ENCODE measurements at places on chromosomes 2 and 18.

DNA sequence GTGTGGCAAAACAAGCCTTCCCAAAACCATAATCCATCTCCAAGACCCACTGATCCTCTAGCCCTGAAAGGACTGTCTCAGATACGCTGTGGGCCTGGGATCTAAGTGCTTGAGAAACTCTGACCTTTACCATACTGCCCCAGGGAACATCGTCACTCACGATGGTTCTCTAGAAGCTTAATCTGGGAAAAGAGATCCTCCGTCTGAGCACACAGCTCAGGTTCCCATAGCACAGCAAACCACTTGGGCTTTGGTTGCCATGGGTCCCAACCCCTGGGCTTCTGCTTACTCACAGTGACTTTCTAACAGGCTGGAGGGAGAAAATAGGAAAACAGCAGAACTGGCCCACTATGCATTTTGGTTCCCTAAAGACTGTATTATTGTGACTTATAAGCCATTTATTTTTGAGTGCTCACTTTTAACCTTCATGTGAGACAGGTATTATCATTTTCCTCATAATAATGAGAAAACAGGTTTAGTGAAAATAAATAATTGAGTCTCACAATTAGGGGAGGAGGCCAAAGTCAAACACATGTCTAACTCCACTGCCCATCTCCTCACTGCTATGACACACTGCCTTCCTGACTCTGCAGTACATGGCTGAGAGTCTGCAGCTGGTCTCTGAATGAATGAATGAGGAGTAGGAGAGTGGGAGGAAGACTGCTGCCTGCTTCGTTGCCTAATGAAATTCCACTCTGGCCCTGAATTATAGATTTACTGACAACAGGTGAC is 46.7 kb downstream of the REEP1 start:
- no peak for DNase-seq

- DNase-seq, result no peak
These were observed 60.1 kb downstream of the DYNC1I2 start for GRCh38 chr2:171747371-171747770.

DNA sequence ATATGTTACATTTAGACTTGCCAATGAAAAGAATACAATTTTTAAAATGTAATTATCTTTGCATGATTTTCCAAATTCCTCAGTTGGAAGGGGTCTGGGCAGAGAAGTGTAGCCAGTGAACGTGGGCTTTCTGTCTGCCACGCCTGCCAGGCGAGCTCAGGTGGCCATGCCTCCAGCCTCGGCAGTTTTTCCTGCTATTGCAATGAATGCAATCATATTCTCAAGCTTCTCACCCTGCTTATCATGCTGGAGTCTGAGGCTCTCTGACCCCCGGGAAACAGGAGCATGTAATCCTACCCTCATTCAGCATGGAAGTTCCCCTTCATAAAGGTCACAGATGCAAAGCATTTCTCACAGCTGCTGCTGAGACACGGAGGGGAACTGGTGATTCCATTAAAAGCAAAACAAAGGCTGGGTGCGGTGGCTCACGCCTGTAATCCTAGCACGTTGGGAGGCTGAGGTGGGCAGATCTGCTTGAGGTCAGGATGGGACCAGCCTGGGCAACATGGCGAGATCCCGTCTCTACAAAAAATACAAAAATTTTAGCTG is 154.8 kb downstream of the MBP start:
- no peak for DNase-seq

GRCh38 chr2:177733-178132 is 86.1 kb downstream of the SH3YL1 start:
- DNase-seq, result no peak

- DNase-seq, result peak; percentile 49
These were observed 144.7 kb downstream of the PMAIP1 start for GRCh38 chr18:60044290-60045006.

DNA sequence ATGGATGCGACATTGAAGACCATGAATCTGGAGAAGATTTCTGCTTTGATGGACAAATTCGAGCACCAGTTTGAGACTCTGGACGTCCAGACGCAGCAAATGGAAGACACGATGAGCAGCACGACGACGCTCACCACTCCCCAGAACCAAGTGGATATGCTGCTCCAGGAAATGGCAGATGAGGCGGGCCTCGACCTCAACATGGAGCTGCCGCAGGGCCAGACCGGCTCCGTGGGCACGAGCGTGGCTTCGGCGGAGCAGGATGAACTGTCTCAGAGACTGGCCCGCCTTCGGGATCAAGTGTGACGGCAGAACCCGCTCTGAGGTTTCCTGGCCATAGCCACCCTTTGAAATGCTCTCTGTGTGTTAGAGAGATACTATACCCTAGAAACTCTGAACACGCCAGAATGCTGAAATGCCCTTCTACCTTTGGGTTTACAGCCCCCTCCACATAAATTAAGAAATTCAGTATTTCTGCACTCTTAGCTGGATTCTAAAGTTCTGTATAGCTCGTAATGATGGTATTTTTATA is 659 bp downstream of the CHMP1B start:
- DNase-seq, result peak; percentile 33

- DNase-seq, result no peak
These were observed 45.3 kb downstream of the RTTN start for GRCh38 chr18:70160073-70160678.

DNA sequence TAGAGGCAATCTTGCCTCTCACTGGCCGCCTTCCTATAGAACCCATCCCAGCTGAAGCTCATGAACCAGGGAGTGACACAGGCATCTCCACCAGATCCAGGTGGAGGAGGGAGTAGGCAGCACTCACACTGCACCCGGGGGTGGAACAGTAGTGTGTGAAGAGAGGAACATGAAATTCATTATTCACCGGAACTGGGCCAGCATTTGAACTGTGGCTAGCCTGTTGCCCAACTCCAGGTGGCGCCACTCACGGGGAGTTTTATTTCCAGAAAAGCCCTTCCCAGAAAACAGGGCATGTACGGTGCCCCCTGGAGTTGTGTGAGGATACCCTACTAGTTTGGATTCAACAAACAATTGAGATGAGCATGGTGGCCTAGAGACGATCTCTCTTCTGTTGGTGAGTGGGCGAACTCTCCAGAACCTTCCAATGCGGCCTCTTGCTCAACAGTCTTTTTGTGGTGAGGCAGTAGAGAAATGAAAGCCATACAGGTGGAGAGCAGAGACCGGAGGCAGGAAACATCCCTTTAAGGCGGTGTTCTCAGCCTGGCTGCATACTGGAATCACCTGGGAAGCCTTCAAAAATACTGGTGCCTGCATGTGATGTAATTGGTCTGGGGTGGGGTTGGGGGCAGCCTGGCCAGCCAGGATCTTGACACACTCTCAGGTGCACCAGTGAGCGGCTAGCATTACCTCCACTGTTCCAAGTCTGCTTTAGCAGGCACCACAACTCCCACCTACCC is 73.5 kb upstream of the NEDD4L start:
- DNase-seq, result no peak

DNA sequence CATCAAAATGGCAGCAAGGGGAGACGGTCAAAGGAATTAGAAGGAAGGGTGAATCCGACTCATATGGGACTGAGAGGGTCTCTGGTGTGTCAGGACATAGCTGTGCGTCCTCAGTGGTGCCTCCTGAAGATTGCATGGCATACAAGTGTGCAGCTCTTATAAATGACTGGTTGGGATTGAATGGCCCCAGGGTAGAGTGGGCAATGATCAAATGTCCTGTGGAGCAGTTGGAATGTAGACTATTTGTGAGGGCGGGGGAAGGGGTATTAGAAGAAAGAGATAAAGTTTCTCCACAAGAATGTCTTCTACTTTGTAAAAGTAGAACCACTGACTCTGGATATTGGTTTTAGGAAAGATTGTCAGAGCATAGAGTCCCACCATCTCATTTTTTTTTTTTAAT is 24.6 kb downstream of the CTLA4 start:
- DNase-seq, result no peak

DNA sequence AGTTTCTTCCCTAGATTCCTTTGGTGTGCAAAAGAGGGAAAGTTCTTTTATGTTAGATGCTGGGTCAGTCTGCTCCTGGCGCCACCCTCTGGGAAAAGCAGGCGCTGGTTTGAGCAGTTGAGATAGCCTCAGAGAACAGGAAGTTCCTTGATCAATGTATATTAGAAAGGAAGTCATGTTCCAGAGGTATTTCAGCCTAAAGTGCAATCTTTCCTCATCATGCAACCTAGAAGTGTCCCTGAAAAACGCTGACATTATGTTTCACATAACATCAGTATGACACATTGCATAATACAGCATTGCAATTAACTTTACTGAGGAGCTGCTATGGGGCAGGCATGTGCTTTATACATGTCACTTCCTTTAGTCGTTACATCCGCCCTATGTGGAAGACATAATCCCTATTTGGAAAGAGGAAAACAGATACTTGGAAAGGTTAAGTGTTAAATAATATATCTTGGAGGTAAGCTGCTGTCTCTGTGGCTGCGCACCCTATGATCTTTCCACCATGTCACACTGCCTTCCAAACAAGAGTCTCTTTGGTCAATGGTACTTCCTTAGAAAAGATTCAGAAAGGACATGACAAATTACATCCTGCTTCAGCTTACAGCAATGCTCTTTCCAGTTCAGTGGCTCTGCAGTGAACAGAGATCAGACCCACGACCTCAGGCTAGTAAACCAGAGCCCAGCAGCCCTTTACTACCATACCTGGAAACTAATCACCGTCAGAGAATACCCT is 369.7 kb downstream of the RAD51AP2 start:
- DNase-seq, result no peak

DNA sequence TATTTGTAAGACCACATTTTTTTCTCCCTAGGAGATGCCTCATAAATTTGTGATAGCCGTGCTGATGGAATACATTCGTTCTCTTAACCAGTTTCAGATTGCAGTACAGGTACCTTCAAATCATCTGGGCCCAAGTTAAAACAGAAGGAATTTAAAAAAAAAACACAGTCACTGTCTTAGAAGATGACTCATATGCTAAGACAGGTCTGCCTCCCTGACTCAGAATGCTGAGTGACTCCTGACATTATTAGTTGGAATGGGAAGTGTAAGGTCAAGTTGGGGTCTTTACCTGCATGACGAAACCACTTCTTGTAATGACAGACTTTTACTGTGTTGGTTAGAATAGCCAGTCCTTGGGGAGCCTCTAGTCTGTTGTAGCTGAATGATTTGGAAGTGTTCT is 26.3 kb downstream of the RMC1 start:
- peak; percentile 75 for DNase-seq

DNA sequence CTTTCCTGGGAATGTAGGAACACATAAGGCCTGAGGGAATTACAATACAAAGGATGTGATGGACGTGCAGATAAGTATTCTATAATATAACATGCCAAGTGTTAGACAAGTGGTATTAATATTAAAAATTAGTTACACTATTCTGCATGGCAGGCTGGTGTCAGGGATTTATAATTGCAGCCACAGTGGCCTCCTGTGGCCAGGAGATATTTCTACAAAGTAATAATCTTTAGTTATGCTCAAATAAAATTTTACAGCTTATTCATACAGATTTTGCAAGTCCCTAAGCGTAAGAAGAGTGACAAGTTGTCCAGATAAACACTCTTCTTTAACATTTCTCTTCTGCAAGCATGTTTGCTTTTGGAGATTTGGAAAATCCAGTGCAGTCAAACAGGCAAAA is 90.4 kb upstream of the CBLN2 start:
- DNase-seq, result no peak

GRCh38 chr2:200026332-200027230 is 71.2 kb downstream of the MAIP1 start:
- no peak for DNase-seq

DNA sequence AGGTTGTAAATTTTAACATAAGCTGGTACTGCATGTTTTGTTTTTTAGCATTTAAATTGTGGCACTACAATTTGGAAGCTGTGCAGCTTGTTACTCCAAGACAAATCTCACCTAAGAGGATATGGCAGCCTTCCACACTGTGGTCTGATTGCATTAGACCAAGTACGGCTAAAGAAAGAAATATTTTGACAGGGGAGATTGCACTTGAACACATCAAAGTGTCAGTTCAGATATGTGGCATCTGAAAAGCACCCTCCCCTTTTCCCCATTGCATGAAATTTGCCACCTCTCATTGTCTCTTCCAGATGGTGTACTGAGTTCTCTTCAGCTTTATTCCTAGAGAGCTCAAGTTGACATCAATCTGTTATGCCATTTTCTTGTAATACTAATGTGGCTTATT is 295.9 kb downstream of the ERBB4 start:
- DNase-seq, result peak; percentile 4

DNA sequence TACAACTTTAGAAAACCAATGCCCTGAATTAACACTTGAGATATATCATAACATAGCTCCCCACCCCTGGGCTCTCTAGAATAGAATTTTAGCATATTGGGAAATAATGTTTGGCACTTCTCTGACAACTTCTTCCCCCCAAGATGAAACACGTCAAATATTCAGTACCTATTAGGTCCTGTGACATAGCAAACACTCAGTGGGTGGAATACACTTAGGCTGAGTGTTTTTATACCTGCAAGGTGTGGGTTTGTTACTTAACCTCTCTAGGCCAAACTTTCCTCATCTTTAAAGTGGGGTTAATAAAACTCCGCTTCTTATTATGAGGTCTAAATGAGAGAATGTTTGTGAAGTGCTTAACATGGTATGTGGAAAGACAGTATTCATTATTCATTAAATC is 56.1 kb downstream of the LAMA3 start:
- no peak for DNase-seq

DNA sequence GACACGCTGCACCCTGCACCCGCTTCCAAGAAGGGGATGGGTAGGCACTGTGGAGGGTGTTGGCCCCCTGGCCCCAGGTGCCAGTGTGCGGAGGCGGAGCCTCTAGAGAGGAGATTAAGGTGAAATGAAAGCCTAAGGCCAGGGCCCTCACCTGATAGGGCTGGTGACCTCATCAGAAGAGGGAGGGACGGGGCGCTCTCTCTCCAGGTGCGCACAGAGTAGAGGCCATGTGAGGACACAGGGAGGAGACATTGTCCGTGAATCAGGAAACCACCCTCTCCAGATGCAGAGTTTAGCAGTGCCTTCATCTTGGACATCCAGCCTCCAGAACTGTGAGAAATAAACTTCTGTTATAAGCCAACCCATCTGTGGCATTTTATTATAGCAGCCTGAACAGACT is 62.3 kb downstream of the PSMG2 start:
- no peak for DNase-seq

- peak; percentile 31 for DNase-seq
These were observed 75.2 kb upstream of the CD28 start for GRCh38 chr2:203631068-203631757.

DNA sequence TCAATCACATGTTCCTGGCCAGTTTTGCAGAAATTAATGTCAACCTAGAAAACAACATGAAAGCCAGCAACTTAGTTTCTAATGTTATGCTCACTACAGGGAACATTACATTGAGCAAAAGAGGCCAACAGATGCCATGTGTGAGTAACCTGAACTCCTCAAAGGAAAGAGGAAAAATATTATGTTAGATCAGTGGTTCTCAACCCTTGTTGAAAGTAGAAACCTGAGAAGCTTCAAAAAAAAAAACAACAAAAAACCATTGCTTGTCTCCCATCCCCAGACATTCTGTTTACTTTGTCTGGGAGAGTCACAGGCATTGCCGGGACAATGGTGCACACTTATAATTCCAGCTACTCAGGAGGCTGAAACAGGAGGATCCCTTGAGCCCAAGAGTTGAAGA is 57.7 kb downstream of the METTL4 start:
- no peak for DNase-seq

- DNase-seq, result no peak
These were observed 57.3 kb upstream of the TMEM18 start for GRCh38 chr2:734496-734895.

- DNase-seq, result no peak
These were observed 296.2 kb upstream of the ZC3H15 start for GRCh38 chr2:186189816-186190215.

Measured in amniotic epithelial cell (primary cell).